ENCODE measurements at places on chromosomes 3 and 15.

DNA sequence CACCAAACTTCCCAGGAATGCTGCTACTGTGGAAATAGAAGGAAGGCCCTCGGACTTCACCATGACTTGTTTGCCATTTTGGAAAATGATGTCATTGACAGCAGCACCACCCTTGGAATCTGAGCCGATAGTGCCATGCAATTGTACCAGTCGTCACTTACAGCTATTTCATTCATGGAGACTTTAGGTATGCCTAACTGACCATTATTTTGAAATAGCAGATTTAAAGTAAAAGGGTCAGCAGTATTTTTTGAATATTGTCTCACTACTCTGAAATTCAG lies 66.0 kb upstream of the ARL8B start:
- no peak for DNase-seq

- DNase-seq = no peak
Observed at GRCh38 chr3:177672252-177672911, 475.1 kb upstream of the TBL1XR1 start.

GRCh38 chr15:67882487-67883233 lies 42.8 kb upstream of the RNU6-1 start:
- DNase-seq = no peak

- no peak for DNase-seq
Observed at GRCh38 chr3:23072693-23073092, 130.4 kb upstream of the UBE2E2 start.

- no peak for DNase-seq
Observed at GRCh38 chr3:122931636-122932035, 95.9 kb downstream of the SEMA5B start.

DNA sequence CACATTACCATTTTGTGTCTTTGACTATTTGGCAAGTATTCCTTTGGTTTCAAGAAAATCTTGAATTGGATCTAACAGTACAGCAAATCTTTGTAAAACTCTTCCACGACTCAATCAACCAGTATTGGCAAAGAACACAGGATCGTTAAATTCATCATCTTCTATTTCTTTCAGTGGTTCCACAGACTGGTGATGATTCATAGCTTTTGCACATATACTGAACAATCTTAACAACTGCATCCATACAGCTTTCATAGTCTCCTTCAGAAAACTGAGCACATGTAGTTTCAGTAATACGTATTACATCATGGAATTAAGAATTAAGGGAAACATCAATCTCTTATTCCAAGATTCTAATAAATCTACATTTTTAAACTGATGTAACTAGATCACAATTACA lies 91.6 kb upstream of the LIPC start:
- DNase-seq = no peak

- DNase-seq = no peak
Observed at GRCh38 chr3:42140665-42141203, 49.6 kb downstream of the TRAK1 start.

DNA sequence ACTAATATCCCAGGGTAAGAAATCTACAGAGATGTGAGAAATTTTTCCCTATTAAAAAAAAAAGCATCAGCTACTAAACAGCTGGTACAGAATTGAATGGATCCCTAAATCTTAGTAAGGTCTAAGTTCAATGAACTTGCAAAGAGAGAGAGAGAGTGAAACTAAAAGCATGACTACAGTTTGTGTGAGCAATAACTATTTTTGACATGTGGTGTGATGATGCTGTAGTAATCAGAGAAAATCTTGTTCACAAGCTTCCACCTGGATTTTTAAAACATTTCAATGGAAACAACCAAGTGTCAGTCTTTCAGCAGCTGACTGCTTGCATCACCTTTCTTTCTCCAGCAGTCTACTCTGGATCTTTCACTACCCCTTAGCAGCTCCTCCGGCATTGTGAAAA lies 45.2 kb upstream of the ABI3BP start:
- no peak for DNase-seq

DNA sequence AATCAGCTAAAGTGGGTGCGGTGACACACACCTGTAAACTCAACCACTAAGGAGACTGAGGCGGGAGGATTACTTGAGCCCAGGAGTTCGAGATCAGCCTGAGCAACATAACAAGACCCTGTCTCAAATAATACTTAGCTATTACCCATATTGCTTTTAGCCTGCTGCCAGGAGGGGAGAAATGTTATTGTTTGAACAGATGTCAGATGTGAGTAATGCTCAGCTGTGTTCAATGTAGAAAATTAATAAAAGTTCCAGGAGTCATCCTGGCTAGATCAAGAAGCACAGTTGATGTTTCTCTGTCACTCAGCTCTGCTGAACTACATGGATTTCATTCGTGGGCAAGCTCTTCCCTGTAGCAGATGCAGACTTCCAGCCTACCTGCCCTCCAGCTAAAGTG lies 22.2 kb downstream of the LSM3 start:
- DNase-seq = no peak

DNA sequence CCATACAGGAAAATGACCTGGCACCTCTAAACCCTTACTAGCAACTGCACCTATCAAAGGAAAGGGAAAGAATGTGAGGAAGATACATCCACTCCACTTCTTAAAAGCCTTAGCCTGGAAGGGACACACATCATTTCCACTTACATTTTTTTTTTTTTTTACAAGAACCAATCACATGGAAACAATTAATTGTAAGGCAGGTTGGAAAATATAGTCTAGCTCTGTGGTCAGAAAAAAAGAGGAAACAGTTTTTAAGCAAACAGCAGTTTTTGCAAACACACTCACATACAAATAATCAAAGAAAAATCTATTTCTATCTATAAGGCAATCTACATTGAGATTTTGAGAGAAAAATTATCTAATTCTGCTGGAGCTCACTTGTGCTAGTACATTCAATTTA lies 98.9 kb upstream of the SPRED1 start:
- DNase-seq = no peak

DNA sequence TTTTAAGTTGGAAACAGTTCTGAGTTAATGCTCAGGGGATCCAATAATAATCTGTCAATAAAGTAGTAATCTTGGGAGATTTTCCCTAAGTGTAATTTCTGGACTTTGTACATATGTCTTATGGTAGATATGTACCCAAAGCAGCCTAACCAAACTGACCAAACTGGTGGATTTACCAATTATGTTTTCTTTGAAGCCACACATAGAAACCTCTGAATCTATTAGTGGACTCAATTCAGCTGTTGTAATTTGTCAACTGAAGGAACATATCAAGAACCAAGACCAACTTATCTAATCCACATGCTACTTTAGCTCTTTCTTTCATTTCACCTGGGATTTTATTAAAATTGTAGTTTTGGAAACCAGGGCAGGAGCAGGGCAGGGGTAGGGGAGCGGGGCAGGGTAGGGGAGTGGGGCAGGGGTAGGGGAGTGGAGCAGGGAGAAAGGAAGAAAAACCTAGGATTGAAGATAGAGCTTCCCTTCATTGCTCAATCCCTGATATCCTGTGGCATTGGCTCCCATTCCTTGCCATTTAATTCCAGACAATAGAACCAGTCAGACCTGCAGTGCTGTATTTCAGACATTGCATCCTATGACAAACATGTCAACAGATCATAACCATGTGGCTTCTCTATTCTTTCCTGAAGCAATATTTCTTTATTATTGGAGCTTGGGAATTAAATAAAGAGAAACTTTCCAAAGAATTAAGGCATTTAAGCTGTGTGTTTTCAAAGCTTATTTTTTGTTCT lies 101.8 kb downstream of the NFKBIZ start:
- no peak for DNase-seq

GRCh38 chr3:41234823-41235721 lies 35.8 kb downstream of the CTNNB1 start:
- DNase-seq = no peak

GRCh38 chr3:12973827-12974226 lies 99.4 kb downstream of the IQSEC1 start:
- no peak for DNase-seq

DNA sequence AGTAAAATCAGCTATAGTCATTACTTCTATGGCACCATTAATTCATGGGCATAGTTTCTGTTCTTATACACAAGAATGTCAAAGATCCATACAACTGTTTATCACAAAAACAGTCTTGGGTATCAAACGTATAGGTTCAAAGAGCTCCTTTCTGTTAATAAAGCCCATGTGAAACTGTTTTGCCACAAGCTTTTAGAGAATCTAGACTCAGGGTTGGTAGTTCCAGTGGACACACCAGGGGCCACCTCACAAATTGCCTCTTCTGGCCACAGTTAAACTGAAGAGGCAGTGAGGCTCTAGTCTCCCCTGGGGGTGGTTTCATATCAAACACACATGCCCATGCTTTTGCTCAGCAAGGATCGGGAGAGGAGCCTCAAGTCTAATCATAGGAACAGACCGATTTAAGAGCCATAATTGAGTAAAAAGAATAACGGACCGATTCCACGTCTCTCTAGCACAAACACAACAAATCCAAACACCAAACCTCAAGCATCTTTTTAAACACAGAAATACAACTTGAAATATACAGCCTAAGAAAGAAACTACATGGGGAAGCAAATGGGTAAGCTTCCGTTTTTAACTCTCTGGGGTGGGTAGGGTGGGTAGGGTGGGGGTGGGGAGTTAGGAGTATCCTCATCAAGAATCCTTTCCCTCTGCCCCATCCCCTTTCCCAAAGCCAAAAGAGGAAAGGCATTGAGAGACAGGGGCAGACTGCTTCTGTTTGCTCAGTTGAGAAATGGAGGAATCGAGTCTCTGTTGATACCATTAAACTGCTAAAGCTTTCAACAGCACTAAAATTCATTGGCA lies 443.3 kb downstream of the MAGI1 start:
- DNase-seq = no peak

- DNase-seq = no peak
Observed at GRCh38 chr15:92392462-92392861, 1.2 kb upstream of the ST8SIA2 start.

DNA sequence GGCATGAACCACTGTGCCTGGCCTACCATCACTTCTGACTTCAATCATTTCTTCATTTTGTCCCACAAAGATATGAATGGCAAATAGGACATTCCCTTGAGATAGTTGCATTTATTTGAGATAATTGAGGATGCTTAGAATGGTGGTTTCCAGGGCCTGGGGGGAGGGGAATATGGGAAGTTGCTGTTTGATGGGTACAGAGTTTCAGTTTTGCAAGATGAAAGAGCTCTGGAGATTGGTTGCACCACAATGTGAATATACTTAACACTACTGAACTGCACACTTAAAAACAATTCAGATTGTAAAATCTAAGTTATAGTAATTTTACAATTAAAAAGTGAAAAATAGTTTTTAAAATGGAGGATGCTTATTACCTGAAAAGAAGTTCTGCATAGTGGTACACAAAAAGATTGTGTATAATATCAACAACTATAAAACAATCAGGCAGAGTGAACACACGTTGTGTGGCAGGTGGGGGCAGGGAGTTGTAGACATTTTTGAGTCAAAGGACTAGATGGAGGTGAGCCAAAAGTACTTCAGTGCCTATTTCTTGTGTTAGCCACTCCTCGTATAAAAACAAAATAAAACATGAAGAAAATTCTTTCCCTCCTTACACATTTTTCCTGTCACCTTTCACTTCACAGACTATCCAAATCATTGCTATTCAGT lies 18.5 kb upstream of the RIOX2 start:
- DNase-seq = no peak
